D721Med (cell line): ENCODE measurements at places on chromosomes 1 and 21.

GRCh38 chr1:216665406-216665805 lies 57.8 kb downstream of the ESRRG start:
- DNase-seq: no peak

DNA sequence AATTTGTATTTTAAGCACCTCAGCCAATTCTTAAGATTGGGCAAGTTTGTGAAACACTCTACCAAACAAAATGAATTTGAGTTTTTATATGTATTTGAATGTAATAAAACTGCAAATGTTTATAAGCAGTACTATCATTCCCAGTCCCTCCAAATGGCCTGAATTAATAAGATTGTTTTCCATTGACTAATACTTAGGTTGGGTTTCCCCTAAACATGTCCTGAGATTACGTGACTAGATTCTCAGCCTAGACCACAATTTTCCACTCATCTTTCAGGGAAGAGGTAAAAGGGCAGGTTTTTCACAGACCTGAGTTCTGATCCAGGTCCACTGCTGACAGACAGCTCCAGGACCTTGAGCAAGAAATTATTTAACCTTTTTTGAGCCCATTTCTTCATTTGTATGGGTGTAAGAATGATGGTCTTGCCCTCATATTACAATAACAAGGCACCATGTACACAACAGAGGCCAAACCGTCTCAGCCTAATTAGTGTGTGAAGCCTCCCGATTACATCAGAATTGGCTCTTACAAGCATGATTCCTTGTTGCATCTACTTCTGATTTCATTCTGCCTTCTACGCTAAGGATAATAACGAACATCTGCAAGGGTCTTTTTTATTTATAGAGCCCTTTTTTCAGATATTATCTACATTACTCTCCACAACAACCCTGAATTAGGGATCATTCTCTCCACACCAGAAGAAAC lies 51.2 kb downstream of the BEND5 start:
- DNase-seq: no peak

GRCh38 chr1:162292422-162292849 lies 84.2 kb downstream of the SPATA46 start:
- no peak for DNase-seq

DNA sequence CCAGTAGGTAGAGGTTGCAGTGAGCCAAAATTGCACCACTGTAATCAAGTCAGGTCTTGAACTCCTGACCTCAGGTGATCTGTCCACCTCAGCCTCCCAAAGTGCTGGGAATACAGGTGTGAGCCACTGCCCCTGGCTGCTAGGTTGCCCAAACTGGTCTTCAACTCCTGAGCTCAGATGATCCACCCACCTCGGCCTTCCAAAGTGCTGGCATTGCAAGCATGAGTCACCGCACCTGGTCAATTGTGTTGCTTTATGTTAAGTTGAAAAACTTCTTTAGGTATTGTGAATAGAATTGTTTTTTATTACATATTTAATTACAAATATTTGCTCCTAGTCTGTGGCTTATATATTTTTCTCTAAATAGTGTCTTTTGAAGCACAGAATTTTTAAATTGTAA lies 80.5 kb downstream of the PRKAB2 start:
- DNase-seq: no peak

GRCh38 chr1:26498894-26499293 lies 26.7 kb downstream of the HMGN2 start:
- no peak for DNase-seq

DNA sequence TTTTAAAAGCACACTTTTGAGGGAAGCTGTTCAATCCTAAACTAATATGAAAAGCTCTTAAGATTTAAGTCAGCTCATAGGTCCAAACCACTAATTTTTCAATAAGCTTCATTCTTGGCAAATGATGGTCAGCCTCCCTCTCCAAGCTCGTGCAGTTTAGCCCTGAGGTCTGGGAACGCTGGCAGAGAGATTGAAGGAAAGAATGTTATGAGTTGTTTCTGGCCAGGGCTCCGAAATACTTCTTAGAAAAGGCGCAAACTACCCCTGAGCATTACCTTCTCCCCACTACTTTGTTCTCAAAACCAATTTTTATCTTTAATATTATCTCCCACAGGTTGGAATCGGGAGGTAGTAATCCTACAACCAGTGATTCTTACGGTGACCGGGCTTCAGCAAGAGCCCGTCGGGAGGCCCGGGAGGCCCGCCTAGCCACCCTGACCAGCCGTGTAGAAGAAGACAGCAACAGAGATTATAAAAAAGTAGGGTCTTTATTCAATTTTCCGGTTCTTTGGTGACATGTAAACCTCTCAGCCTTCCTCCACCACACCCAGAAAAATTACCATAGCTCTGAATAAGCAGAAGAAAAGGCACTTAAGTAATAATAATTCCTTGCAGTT lies 147.7 kb downstream of the SYT2 start:
- no peak for DNase-seq

- no peak for DNase-seq
These were observed 632.0 kb downstream of the SMYD3 start for GRCh38 chr1:245874942-245875580.

DNA sequence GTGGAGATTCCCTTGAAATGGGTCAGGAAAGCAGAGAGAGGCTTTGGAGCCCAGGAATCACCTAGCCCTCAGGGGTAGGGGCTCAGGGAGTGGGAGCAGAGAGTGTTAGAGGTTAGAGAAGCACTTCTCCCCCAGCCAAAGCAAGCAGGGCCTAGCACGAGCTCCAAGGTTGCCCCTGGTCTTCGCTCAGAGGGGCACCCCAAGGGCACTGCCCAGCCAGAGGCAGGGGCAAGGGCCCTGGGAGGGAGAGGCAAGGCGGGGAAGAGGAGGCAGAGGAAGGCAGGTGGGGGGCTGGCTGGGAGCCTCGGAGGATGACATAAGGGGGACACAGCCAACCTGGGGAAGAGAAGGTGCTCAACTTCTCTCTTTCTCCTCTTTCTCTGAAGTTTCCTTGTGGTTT lies 71.9 kb downstream of the CASZ1 start:
- no peak for DNase-seq

GRCh38 chr1:198212675-198213074 lies 55.9 kb downstream of the NEK7 start:
- DNase-seq: no peak

DNA sequence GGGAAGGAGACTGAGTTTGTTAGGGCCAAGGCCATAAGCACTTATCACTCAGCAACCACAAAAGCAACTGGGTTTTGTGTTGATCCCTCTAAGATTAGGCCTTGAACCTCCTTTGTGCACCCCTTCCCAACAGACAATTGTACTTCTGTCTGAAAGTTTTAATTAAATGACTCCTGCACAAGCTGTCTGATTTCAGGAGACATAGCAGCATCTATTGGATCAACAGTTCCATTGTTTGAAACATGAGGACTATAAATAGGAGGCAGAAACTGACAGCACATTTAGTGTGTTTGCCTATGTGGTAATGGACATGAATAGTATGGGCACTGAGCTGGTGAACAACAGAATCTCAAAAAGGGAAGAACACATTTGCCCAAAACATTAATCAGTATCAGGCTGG lies 167.3 kb upstream of the KCNJ6 start:
- DNase-seq: no peak

DNA sequence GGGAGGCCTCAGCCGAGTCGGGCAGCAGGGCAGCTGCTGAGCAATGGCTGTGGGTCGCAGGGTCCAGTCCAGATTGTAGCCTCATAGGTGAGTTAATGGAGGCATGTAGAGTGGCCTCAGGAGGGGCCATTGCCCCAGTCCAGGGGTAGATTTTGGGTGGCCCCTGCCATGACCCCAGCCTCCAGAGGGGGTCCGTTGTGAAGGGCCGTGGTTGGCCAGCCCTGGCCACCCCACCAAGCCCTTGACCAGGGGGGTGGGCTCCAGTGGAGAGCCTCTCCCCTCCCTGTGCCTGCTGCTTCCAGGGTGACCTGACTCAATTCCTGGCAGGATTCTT lies 26.1 kb downstream of the TRPM2 start:
- DNase-seq: no peak

- DNase-seq: no peak
These were observed 1.6 kb downstream of the KDM1A start for GRCh38 chr1:23020706-23021405.

DNA sequence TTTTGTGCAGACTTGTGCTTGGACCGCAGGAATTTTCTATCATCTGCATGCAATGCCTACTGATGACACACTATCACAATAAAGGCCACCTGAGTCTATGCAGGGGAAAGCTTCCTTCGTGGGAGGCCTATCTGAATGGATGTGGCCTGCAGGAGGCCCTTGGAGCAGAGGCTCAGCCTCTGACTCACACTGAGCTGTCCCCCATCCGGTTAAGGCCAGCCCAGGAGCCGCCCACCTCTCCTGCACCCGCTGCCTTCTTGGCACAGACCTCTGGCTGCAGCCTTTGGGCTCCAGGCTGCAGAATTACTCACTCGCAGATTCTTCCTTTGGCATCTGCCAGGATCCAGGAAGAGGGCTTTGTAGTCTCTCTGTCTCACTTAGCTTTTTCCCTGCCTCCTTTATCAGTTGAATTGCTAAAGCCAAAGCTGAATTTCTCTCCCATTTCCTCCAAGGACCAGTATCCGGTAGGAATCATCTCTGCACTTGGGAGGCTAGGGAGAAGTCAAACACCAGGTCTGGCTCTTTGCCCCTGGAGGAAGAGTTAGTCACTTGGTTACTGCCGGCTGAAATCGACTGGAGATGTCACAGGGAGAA lies 65.1 kb upstream of the JUN start:
- DNase-seq: no peak

GRCh38 chr1:66764994-66765578 lies 12.8 kb downstream of the DYNLT5 start:
- DNase-seq: peak; percentile 19

DNA sequence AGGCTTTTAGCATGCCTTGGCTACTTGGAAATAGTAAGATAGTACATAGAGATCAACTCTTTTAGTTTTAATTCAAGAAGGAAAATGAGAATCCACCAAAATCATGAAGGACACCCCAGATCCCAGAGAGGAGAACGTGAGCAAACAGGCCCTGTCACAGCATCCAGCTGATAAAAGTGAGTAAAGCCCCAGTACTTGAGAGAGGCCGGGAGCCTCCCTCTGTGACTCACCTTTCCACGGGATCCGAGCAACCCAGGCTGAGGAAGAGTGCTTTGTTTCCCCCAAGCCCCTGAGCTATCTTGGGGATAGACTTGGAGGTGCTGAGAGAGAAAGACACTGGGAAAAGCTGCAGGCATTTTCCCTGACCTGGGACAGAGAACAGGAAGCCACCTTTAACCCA lies 238.6 kb downstream of the DUSP10 start:
- no peak for DNase-seq

- no peak for DNase-seq
These were observed 249.0 kb downstream of the LTN1 start for GRCh38 chr21:28743723-28744122.

- no peak for DNase-seq
These were observed 43.6 kb downstream of the CYYR1 start for GRCh38 chr21:26529526-26529925.

DNA sequence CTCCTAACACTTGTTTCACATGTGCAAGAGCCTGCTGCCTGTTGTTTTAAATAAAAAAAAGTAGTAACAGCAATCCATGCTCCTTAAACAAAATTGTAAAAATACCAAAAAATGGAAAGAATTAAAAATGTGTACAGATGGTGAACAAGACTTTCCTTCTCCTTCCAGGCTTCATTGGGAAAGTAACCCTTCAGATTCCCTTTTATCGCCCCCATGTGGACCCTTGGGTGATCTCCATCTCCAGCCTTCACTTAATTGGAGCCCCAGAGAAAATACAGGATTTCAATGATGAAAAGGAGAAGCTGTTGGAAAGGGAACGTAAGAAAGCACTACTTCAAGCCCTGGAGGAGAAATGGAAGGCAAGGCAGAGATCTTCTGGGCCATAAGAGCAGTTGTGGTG lies 14.2 kb downstream of the VPS13D start:
- DNase-seq: no peak

DNA sequence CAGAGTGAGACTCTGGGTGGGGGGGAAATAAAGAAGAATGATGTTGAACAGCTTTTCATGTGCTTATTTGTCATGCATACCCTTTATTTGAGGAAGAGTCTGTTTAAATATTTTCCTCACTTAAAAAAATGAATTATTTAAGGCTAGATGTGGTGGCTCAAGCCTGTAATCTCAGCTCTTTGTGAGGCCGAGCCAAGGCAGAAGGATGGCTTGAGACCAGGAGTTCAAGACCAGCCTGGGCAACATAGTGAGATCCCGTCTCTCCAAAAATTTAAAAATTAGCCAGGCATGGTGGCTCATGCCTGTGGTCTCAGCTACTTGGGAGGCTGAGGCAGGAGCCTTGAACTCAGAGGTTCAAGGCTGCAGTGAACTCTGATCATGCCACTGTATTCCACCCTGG lies 25.4 kb downstream of the SLC30A1 start:
- no peak for DNase-seq

GRCh38 chr1:143611159-143611558 lies 360.6 kb downstream of the FAM72C start:
- no peak for DNase-seq

DNA sequence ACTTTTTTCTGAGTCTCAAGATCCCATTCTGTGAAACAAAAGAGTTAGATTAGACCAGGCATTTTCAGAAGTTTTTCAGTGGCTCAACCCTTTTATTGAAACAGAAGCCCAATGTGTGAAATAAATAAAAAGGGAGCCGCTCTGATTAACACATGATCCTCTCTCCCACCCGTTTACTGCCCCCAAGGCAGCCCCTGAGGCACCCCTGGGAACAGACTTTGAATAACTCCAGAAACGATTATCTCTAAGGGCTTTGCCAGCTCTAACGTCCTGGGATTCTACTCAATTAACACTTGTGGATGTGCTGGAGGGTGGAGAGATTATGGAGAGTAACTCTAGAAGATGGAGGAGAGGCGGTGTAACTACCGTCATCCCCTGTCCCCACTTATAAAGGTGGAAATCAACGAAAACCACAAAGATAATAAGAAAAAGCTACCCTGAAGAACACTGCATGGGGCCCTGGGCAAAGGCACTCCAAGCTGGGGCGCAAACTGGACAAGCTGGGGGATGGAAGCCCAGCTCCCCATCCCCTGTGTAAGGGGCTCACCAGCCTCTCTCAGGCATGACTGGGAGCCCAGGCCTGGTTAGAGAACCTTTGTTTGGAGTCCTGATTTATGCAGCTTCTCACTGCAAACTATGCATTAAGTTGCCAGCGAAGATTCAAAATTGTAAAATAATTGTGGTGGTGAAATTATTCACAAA lies 39.0 kb upstream of the GRIK3 start:
- no peak for DNase-seq

DNA sequence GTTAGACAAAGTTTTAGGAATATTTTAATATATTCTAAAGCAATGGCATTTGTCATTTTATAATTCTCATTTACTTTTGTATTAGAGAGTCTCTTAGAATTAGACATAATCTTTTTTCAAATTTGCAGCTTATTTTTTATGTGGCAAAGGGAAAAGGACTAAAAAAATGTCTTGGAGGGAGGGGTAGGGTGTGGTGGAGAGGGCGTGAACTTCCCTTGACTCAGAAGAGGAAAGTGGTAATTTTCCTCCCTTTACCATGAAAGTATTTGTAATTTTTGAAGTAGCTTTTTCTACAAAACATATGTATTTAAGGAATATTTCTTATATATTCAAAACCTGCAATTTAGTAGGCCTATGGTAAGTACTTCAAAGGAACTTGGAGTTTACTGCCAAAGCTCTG lies 6.9 kb upstream of the RABGAP1L start:
- DNase-seq: no peak
